ENCODE measurements at places on chromosomes 16 and 17.
A peak's percentile ranks its signal among the peaks of the same experiment; 100 is the strongest.

DNA sequence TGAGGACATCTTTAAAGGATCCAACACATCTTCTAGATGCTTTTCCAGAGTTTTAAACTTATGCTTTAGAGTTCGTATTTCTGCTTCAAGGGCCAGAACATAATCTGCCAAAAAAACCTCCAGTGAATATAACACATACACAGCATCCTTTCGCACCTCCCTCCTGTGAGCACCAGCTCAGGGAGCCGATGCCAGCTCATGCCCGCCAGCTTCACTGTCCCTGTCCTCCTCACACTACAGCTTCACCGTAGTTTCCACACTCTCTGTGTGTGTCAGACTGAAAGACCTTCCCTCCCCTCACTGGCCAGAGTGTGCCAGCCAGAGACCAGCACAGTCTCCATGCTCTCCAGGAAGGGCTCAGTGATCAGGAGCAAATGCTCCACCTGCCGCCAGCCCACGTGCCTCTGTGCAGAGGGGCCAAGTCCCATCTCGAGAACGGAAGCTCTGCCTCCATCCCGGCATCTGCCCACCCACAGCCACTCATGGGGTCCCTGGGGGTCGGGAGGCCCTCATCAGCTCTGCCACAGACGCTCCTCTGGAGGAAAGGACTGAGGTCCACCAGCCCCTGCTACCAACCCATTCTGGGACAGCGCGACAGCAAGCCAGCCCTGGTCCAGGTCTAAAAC lies 40.8 kb downstream of the CCDC57 start:
- DNase-seq: no peak

- no peak for DNase-seq
These were observed 217.7 kb upstream of the CDH8 start for GRCh38 chr16:62253966-62254365.

- DNase-seq: no peak
These were observed 5.5 kb downstream of the TVP23A start for GRCh38 chr16:10813099-10813455.

- no peak for DNase-seq
These were observed 43.5 kb downstream of the CYB561 start for GRCh38 chr17:63402431-63403212.

- peak; percentile 5 for DNase-seq
These were observed 23.6 kb downstream of the XYLT1 start for GRCh38 chr16:17447101-17447569.

DNA sequence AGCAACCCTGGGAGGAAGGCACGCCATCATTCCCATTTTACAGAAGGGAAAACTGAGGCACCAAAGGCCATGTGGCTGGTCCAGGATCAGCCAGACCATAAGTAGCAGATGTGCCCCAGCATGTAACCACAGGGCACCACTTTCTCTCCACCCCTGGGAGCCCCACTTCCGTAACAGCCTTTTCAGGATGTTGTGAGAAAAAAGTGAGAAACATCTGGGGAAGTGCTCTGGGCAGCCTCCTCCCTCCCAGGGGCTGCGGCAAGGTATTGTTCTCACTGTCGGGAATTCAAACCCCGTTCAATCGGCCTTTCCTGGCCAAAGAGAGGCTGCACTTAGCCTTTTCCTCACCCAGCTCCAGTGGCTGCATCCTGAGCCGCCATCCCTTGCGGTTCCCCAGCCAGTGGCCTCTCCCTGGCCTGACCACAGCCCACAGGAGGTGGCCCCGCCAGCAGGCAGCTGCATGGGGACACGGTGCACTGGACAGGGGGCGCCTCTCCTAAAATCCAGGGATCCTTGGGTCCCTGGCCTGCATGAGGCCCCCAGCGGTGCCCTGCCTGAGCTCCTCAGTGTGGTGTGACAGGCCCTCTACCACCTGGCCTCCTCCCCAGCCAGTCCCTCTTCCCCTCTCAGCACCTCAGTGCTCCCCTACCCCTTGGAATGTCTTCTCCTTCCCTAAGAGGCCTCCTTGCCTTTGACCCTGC lies 5.7 kb upstream of the CDH5 start:
- no peak for DNase-seq

DNA sequence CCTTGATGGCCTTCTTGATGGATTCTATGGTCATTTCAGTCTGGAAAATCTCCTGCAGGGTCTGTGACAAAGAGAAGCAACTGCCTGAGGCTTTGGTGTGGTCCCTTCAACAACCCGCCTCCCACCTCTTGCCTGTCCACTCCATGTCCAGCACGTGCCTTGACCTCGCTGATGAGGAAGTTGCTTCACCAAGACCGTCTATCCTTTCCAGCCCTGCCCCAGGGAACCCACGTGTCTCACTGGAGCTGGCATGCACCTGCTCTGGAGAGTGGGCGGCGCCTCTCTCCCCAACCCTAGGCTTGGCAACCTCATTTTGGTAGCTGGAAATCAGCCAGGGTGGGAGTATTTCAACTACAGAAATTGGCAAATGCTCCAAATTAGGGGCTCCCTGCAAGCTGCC lies 32.6 kb downstream of the TEKT3 start:
- DNase-seq: no peak

DNA sequence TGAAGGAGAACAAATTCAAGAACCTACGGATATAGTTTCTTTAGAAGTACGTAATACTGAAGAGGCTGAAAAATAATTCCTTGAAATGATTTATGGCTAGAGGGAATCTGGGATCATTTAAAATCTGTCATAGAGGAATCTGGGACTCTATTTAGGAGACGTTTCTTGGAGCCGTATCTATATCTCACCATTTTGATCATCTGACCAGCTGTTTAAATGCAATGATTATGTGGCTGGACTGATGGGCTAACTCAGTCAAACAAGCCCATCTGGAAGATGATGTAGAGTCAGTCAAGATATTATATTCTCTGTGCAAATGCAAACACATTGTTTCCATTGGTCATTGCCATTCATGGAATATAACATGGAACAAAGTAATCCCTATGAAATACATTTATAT lies 467.7 kb upstream of the ZFHX3 start:
- no peak for DNase-seq

GRCh38 chr17:83061586-83061985 lies 17.8 kb upstream of the METRNL start:
- DNase-seq: no peak

DNA sequence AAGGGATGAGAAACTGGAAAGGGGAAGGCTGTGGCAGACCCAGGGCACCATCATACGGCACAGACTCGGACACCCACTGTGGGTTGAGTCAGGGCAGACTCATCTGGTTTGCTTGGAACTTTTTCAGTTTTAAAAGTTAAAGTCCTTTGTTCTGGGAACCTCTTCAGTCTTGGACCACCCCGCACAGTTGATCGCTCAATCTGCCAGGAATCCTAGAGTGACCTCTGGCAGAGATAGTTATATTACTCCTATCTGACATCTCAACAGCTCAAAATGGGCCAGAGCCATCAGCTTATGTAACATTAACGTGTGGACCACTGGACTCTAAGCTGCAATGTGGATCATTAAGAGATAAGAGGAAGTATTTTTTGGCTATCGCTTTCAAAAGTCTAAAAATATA lies 164.3 kb downstream of the ABCA8 start:
- DNase-seq: no peak

DNA sequence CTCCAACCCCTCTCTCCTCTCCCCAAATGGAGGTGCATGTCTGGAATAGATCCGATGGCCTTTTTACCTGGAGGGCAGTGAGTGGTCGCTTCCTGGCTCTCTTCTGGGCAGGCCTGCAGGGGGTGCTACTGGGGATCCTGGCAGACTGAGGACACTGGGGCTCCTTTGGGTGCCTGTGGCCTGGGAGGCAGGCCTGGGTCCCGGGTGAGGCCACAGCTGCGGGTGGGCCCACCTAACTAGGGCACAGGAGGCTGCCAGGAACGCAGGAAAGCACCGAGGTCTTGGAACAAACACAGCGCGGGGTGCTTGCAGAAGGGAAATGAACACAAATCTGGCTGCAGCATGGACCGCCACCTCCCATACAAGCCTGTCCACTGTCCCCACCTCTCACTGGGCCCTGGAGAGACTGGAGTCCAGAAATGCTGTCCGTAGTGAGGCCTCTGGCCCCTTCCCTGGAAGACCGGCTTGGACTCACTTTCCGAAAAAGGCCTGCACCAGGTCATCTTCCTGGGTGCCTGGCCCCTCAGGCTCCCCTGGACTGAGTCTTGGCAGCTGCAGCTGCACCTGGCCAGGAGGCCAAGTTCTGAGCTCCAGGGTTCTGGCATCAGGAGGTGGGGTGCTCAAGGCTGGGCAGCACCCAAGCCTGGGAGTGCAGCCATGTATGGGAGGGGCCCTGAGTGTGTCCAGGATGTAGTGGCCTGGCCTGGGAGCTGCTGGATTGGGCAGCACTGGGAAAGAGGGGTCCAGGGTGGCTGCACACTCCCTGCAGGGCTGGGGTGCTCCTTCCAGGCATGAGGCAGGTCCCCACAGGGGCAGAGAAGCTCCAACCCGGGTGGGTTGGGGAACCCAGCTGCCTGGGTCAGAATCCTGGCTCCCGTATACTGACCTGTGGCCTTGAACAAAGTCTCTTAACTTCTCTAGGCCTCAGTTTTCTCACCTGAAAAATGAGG lies 195.1 kb downstream of the IRF8 start:
- no peak for DNase-seq

- no peak for DNase-seq
These were observed 939.9 kb upstream of the SOX9 start for GRCh38 chr17:71180801-71181385.

DNA sequence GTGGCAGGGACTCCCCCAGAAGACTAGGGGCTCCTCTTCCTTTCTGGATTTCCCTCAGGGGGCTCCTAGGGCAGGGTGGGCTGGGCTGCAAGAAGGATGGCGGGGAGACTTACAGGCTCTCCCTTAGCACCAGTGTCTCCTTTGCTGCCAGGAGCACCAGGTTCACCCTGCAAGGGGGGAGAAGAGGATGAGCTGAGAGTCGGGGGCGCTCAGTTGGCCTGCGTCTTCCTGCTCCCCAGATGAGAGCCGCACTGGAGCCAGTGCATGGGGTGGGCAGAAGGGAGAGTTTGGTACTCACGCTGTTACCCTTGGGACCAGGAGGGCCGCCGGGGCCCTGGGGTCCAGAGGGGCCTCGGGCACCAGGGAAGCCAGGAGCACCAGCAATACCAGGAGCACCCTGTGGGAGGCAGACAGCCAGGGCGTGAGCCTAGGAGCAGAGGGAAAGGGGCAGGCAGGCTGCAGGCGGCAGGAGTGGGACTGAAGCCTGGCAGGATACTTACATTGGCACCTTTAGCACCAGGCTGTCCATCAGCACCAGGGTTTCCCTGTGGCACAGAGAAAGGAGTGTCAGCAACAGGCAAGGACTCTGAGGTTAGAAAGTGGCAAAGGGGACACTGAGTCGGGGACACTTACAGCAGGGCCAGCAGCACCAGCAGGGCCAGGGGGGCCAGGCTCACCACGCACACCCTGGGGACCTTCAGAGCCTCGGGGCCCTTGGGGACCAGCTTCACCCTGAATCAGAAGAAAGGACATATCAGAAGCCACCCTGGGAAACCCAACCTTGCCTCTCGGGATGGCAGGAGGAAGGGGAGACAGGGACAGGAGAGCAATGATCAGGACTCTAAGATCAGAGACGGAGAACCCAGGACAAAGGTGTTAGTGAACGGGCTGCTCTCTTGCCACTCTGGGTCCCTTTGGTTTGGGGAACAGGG lies 6.2 kb downstream of the COL1A1 start:
- no peak for DNase-seq

DNA sequence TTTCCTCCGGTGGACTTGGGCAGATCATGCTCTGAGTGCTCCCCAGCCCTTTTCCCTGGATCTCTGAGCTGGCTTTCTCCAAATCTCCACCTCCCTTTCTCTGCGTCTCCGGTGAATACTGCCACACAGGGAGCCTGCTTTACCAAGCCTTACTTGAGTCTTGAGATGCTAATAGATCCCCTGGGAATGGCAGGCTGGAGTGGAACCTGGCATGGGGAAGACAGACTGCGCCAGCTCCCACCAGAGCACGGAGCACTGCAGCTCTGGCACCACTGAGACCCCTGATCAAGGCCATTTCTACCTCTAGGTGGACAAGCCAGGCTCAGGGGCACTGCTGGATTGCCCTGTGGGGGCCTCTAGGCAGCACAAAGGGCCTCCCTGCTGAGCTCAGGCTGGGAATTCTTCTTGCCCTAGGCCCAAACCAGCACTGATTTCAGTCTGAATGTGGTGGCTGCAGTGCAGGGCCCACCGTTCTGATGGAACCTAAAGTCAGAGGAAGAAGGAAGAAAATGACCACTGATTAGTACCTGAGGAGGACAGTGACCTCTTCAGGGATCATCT lies 74.3 kb upstream of the CRHR1 start:
- DNase-seq: no peak

DNA sequence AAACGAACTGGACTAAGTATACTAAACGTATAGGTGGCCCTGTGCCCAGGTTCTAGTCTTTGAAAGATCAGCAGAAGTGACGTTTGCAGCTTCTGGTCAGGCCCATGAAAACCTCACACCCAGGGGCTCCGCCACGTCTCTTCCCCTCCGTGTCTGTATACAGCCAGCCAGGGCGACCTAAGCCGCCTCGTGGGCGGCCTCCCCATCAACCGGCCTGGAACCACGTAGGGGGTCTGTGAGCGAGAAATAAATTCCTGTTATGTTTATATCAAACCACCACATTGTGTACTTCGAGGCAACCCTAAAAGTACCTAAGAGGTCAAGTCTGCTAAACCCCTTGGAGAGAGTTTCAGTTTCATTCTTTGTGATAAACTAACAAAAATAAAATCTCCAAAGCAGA lies 6.8 kb downstream of the TK1 start:
- no peak for DNase-seq

GRCh38 chr17:4503283-4504025 lies 4.8 kb downstream of the SPNS2 start:
- DNase-seq: no peak

GRCh38 chr17:46785696-46786095 lies 32.8 kb downstream of the WNT3 start:
- no peak for DNase-seq

- no peak for DNase-seq
These were observed 172.0 kb downstream of the CYB561 start for GRCh38 chr17:63274146-63274545.

GRCh38 chr16:264440-264951 lies 11.2 kb downstream of the RGS11 start:
- no peak for DNase-seq

DNA sequence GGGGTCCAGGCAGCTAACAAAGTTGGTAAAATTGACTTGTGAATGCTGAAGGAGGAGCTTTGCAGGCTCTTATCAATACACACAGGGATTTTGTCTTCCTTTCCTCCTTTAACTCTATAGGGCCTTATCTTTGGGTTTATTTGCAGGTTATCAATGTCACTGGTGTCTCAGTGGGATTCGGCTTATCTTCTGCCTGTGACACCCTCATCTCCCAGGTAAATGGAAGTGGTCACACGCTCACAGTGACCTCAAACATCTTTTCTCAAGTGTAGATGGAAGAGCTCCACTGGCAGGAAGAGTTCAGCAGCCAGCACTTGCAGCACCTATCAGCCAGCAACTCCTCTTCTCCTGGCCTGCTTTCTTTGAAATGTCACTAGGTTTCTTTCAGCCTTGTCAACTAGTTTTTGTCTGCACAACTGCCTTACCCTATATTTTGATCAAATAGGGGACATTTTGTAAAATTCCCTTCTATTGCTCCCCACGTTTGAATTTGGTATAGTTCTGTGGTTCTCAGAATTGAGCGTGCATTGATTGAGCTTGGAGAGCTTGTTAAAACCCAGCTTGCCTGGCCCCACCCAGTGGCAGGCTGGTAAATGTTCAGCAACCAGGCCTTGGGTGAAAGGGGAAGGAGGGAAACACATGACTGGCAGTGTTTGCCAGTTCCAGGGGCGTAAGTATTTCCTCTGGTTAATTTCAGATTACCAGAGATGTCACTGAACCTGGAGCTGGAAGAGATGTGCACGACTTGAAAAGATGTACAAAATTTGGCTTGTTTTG lies 12.8 kb downstream of the SLC47A1 start:
- peak; percentile 24 for DNase-seq

- DNase-seq: no peak
These were observed 142.0 kb downstream of the SSH2 start for GRCh38 chr17:29787995-29788394.

Data from NCI-H82 (cell line).